ENCODE measurements at places on chromosomes 3 and 15.

DNA sequence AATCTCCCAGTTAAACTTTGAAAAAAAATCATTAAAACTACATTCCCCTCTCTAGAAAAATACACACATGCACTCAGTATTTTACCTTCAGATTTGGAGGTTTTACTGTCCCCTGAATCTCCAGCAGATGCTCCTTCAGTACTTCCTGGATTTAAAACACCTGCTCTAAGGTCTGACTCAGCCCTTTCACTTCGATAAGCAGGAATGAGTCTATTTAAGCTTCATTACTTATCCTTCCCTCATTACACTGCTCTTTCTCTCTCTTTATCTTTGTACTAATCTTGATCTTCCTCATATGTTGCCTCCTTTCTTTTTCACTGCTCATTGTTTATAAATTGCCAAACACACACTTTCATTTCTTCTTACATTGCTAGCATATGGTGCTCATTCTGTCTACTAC is 443.9 kb downstream of the DIPK2A start:
- no peak for DNase-seq

- no peak for DNase-seq
Measured at GRCh38 chr15:73051391-73051806, 864 bp upstream of the NEO1 start.

- no peak for DNase-seq
Measured at GRCh38 chr3:141445990-141446389, 40.8 kb upstream of the RASA2 start.

DNA sequence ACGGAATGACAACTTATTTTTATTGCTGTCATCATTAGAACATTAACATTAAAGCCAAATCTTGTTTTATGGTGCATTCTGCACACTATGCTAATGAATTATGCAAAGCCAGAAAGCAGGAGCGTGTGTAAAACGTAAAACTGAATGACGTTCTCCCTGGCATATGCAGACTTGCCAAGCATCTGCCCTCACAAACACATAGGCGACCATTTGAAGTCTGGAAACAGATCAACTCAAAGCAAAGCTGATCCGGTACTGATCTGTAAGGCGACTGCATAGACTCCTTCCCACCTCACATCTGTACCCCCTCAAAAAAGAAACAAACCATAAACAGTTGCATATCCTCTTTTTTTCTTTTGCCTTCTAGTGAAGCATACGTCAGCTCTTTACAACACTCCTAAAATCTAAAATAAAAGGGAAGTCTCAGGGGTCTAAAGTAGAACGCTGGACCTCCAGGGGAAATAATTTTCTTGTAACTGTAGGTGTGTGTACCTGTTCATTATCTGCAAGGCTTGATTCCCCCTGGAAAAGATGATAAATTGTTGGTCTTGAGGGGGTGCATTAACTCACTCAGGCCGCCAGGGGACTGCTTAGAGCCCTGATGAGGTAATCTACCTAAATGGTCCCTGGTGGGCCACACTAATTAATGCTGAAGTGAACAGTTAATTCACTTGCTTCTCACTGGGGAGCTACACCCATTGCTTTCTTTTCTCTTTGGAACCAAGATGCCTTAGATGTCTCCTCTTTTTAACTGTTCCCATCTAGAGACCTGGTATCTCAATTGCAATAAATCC is 231.4 kb downstream of the CDIN1 start:
- no peak for DNase-seq

DNA sequence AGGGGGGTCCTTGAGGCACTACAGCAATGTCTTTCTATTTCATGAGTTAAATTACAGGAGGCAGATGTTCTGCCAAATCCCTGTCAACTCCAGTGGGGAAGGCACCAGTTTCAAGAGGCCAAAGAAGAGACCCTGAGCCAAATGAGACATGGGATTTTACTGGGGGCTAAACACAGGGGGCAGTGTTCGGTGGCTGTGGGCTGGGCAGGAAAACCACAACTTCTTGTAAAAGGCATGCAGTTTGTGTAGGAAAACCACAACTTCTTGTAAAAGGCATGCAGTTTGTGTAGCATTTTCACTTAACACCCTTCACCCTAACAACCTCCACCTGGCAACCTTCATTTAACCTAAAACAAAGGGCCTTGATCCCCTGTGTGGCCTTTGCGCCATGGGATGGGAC is 61.0 kb downstream of the POLR2M start:
- no peak for DNase-seq

- no peak for DNase-seq
Measured at GRCh38 chr3:105822171-105823123, 46.4 kb downstream of the CBLB start.

DNA sequence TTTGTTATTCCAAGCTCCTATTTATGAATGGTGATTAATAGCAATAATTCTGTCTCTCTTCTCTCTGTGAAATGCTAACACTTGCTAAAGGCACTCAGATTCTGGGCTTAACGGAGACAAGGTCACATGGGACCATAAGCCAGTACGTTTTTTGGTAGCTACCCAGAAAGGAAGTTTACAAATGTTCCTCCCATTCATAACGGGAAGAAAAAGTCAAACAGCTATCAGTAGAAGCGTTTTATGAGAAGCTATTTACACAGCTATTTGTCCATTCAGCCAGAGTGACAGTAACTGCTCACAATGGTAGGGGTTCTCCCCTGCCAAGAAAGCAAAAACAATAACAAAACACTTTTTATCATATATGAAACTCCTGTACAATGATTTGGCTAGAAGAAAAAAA is 51.5 kb downstream of the ZMAT3 start:
- no peak for DNase-seq

DNA sequence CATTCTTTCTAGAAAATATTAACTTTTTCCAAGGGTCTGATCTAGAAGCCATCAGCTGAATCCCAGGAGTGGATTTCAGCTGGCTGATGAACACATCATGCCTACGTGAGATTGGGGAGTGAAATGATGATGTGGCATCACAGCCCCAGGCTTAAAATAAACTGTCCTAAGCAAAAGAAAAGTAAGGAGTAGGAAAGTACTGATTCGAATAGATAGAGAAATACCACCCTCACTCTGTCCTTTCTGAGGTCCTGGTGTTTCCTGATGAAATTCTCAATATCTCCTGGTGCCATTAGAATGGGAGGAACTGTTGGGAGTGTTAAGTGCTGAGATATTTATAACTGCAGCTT is 376.8 kb upstream of the SEMA6D start:
- no peak for DNase-seq

GRCh38 chr3:170724599-170725280 is 138.9 kb upstream of the SLC7A14 start:
- DNase-seq = no peak

- DNase-seq = no peak
Measured at GRCh38 chr3:31918179-31919150, 62.6 kb downstream of the OSBPL10 start.

DNA sequence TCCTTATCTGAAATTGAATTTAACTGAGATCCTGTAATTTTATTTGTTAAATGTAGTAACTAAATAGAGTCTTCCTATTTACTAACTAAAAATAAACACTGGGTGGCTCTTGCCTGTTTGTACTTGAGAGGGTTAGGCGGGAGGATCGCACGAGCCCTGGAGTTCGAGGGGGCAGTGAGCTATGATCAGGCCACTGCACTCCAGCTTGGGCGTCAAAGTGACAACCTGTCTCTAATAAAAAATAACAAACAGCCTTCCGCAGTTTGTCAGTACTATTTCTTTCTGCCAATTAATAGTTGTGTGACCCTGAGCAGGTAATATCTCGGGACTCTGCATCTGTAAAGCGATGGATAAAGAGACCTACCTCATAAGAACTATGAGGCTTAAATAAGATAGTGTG is 768 bp upstream of the PDE12 start:
- no peak for DNase-seq

DNA sequence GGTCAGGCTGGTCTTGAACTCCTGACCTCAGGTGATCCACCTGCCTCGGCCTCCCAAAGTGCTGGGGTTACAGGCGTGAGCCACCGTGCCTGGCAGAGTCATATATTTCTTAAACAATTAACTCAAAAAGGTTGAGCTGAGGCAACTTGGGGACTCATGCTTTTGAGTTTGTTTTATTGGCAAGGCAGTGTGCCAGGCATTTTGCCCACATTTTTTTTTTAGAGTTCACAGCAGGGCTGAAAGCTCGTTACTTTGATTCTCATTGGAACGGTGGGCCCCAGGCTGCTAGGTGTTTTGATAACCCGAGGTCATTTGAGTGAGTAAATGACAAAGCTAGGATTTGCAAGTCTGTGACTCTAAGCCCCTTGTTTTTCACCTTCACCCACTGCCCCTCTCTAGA is 76.2 kb downstream of the CCK start:
- DNase-seq = no peak

DNA sequence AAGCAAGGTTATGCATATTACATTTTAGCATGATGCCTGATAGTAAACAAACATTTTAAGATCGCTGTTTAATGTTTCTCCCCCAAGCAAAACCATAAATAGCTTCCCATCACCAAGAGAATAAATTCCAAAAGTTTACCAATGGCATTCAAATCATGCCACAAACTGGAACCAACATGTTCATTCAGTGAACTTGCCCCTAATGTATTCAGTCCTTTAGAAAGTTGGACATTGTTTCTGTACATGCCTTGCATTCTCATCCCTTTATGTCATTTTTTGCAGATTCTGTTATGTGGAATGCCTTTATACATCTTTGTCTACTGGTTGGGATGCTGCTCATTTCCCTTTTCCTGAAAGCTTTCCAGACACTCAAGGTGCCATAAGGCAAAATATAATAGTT is 105.5 kb downstream of the PYDC2 start:
- no peak for DNase-seq

GRCh38 chr3:132135628-132136333 is 101.0 kb upstream of the CPNE4 start:
- no peak for DNase-seq

Measured in memory B cell (primary cell).